ENCODE measurements at places on chromosomes 7 and 10.

DNA sequence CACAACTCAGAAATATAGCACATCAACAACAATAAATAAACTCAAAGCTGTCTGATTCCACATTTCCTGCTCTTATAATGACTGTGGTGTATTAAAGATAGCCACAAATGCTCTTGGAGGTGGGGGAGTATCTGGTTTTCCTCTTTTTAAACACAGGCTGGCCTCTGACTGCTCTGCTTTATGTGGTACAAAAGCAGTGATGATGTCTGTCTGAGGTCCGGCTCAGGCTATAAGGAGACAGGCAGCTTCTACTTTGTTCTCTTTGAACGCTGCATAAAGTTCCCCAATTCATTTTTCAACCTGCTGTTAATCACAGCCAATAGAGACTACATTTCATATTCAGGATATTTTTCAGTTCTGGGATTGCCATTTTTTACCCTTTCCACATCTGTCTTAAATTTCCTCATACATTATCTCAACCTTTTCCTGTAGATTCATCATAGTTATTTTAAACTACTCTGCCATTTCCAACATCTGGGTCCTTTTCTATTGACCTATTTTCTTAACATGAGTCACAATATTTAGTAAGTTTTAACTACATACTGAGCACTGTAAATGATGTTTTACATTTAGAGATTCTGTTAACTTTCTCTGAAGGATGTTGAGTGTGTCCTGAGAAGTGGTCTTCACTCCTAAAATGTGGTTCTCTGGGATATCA is 64.9 kb downstream of the CRPPA start:
- no peak for DNase-seq

GRCh38 chr7:18408461-18408860 is 87.1 kb upstream of the HDAC9 start:
- DNase-seq = no peak

- no peak for DNase-seq
These were observed 22.8 kb downstream of the PRKAG2 start for GRCh38 chr7:151853896-151854719.

DNA sequence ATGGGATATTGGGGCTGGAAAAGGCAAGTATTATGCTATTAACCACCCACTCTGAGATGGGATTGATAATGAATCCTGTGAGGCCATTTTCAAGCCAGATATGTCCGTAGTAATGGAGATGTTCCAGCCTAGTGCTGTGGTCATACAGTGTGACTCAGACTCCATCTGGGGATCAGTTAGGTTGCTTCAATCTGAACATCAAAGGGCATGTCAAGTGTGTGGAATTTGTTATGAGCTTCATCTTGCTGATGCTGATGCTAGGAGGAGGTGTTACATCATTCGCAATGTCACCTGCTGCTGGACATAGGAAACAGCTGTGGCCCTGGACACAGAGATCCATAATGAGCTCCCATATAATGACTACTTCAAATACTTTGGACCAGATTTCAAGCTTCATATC is 144.7 kb downstream of the PLCE1 start:
- DNase-seq = no peak

DNA sequence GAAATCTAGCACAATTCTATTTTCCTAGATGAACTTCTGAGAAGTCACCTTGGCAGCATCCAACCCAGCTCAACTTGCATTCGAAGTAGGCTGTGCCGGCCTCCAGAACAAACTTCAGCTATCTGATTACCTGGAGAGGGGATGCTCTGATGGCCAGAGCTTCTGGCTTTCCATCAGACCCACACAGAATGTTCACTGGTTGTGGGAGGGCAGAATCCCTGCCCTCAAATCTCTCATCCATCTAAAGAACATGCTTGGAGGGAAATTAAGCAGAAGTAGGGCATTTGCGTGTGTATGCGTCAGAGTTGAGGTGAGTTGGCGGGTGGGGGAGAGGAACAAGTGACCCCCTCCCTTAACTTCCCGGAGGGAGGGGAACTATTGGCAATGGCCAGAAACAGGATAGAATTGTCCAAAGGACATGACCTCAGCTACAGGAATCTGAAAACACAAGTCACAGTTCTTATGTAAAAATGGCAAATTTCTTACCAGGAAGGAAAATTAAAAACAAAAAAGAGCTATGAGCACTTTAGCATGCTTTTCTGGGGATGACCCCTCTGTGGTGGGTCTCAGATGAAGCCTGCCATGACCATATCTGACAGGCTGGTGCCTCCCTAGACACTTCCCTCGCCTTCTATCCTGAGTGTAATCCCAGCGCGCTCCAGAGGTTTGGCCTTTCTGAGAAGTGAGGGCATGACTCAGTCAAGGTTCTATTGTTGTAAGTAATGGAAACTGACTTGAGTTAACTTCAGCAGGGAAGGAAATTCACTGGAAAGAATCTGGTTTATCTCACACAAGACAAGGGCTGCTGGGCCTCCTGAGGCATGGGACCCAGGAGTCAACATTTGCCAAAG is 278.8 kb downstream of the RPS24 start:
- no peak for DNase-seq

DNA sequence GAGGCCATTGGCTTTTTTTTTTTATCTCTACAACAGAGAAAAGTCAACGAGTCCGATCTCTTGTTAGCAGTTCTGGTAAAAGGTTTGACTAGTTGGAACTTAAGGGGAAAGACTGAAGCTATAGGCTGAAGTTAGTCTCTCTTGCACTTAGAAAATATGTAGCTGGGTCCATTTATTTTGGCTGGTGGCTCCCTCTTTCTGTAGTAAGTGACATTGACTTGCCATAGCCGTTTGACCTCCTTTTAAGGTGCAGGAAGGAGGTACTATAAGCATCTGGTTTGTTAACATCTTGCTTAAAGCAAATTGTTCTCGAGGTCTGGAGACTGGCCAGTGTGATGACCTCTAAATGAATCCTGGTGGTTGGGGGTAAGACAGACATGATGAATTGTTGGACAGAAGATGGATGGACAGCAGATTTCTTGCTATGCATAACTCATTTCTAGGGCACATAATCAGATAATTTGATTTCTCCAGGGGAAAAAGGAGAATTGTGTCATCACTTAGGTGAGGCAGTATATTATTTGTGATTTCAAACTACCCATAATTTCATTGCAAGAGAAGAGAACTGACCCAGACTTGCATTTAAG is 356.3 kb upstream of the GALNT17 start:
- no peak for DNase-seq
